ENCODE measurements at places on chromosomes 16 and 17.

GRCh38 chr17:9273428-9274391, 252.4 kb downstream of the NTN1 start:
- DNase-seq: no peak

GRCh38 chr17:45325810-45326209, 9.0 kb upstream of the MAP3K14 start:
- DNase-seq: no peak

DNA sequence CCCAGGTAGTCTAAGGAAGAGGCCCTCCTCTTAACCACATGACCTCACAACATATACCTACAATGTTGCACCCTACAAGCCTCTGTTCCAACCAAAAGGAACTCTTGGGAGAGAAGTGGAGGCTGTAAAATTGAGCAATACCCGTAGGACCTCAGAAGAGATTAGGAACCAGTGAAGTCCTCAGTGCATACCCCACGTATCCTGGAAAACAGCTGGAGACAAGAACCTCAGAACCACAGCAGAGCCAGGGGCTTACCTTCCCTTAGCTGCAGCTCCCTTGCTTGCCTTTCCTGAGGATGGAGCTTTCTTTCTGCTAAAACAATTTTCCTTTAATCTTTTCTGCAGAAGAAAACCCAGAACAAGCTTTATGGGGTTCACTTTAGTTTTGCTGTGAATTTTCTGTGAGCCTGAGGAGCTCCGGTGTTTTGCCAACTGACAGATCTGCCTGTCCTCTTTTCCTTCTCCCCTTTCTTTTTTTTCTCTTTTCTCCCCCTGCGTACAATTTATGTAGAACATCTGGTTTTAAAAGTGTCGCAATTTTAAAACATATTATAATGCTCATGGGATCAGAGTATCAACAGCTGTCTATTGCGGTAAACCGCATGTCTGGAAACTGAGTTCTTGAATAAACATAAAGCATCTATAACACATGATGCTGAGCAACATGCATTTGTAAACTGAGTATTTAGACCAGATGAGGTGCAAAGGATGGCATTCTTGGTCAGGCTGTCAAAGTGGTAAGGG, 226.4 kb upstream of the MAF start:
- DNase-seq: no peak

DNA sequence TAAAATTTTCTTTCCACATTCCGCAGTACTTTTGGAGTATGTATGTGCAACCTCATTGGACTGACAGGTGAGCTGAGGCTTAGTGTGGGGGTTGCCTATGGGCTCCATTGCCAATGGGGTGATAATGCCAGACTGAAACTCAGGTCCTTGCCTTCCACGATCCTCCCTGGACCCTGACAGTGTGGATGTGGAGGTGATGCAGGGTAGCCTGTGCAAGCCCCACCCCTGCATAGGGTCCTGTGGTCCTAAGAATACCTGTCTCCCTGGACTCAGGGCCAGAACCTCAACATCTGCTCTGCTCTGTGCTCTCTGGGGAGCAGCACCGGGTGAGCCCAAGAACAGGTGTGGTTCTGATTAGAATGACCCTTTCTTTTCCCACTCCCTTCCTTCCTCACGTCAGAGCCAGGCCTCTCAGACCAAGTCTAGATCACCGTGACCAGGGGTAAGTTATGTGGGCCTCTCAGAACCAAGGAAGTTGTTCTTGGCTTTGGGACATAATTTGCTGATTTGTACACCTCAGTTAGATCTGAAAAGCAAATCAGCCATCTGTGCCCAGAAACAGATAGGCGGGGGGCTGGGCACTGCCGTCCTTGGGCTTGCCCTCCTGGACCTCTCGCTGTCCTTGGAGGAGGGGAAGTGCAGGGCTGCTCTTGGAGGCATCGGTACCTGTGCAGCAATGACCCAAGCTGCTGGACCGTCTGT, 8.4 kb upstream of the TNS4 start:
- DNase-seq: no peak

DNA sequence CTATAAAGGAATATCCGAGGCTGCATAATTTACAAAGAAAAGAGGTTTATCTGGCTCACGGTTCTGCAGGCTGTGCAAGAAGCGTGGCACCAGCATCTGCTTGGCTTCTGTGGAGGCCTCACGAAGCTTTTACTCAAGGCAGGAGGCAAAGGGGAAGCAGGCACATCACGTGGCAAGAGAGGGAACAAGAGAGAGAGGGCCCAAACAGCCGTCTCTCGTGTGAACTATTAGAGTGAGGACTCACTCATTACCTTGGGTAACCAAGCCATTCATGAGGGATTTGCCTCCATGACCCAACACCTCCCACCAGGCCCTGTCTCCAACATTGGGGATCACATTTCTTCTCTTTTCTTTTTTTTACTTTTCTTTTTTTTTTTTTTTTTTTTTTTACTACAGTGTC, 7.5 kb upstream of the ALKBH5 start:
- DNase-seq: no peak

DNA sequence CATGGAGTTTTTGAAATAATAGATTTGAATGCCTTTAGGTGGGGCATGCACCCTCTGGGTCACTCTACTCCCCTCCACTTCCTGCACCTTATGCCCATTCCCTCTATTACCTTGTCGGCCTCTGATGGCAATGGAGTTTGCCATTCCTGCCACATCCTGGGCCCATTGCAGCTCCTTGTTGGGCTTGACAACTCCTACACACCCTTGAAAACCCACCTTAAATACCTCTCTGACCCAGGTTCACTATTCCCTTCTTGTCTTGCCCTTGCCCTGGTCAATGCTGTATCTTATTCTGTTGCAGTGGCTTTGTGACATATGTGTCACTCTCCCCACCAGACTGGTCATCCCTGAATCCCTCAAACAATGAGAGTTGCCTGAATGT, 2.4 kb downstream of the CCR7 start:
- no peak for DNase-seq

GRCh38 chr17:3900646-3901045, 7.8 kb upstream of the CAMKK1 start:
- DNase-seq: no peak

DNA sequence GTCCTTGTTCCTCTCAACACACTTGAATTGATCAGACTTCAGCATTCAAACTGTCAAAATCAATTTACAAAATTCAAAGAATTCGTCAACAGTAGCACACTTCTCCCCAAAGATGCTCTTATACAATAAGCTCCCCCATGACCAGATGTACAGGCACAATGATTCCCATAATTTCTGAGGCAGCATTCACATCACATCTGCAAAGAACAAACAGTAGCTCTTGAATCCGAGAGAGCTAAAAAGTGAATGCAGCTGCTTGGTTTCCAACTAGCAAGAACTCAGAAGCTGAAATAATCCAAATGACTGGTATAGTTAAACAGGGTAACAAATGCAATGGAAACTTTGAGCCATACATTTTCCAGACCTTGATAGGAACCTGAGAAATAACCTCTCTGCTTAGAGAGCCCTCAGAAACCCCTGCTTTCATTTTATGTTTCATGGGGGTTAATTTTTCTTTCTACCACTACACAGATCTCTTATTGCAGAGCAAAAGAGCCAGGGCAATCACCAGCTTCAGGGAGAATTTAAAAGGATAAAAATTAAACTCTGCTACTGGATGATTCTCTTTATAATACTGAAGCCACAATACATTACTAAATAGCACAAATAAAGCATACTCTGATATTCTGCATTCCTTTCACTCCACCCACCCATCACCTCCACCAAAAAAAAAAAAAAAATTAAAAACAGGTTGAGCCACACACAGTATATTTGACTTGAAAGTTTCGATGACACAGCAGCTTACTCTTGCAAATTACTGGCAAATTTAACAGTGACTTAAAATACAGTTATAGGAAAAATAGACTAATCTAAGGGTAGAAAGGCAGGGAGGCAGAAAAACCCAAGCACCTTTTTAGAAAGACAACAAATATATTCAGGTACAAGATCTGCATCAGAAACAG, 23.1 kb upstream of the TMEM97 start:
- no peak for DNase-seq

- DNase-seq: no peak
These were observed 56.4 kb downstream of the VMP1 start for GRCh38 chr17:59763861-59764260.

DNA sequence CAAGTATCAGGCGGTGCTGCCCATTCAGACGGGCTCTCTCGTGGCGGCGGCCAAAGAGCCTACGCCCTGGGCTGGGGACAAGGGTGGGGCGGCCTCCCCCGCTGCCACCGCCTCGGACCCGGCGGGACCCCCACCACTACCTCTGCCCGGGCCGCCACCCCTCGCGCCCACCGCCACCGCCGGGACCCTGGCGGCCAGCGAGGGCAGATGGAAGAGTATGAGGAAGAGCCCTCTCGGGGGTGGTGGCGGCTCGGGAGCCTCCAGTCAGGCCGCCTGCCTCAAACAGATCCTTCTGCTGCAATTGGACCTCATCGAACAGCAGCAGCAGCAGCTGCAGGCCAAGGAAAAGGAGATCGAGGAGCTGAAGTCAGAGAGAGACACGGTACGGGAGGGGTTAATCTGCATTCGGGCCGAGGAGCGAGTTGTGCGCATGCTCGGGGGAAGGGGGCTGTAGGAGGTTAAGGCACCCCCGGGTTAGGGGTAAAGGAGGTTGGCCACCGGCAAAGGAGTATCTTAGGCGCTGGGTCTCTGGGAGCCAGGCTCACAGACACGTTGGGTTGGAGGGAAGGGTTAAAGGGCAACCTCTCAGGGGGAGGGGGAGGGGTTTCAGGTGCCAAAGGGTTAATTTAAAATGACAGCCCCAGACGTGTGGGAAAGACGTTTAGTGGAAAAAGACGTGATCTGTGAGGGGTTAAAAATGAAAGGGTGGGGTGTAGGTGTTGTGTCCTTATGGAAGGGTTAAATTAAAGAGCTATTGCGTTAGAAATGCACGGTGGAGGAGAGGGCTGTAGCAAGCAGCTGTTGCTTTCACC, 1.4 kb downstream of the MSL1 start:
- DNase-seq: no peak

DNA sequence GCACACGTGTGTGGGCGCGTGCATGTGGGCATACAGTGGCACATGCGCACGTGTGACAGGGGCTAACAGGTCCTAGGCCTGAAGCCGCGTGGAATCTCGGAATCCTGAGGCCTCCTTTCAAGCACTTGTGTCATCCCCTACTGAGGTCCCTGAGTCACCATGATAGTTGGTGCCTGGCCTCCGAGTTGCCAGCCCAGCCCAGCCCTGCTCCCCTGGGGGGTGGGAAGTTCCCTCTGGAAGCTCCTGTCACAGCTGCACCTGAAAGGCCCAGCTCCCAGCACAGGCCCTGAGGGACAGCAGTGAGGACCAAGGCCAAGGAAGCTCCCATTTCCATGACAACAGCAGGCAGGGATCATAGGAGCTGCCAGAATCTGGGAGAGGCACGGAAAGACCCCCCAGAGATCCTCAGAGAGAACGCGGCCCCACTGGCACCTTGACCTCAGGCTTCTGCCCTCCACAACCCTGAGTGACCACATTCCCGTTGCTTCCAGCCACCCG, 35.4 kb upstream of the ENPP7 start:
- DNase-seq: no peak

DNA sequence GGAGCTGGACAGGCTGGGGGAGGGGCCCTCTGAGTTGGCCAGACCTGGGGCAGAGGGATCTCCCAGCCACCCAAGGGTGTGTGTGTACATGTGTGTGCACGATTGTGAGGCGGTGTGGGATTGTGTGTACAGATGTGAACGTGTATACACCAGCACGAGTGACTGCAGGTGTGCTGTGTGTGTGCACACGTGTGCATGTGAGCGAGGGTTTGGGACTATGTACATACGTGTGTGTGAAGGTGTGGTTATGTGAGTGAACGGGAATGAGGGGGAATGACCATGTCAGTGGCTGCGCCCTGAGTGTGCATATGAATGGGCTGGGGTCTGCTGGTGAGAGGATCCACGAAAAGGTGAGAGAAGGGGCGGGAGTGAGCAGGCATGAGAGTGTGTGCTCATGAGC, 22.4 kb upstream of the TAC4 start:
- DNase-seq: no peak

- DNase-seq: no peak
These were observed 1.1 kb downstream of the P4HB start for GRCh38 chr17:81858967-81859905.

- DNase-seq: no peak
These were observed 159.8 kb downstream of the C16orf78 start for GRCh38 chr16:49533422-49533821.

- no peak for DNase-seq
These were observed 32.7 kb upstream of the PIK3R6 start for GRCh38 chr17:8900207-8900606.

DNA sequence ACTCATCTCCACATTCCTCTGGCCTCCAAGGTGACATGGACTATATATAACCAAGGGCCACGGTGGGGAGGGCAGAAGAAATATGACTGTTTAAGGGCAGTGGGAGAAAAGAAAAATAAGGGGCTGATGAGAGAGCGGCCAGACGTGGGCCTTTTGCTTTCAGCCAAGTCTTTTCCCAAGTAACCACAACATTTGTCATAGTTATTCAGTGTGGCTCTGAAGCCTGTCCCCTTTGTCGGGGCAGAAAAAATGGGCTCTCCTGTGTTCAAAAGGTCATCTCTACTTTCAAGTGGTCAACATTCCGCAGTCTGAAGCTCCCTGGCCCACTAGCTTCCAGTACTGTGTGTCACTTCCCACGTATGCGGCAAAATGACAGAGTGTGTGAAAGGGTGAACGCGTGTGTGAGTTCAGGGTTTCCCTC, 245.4 kb downstream of the NTN1 start:
- DNase-seq: no peak

- DNase-seq: no peak
These were observed 17.5 kb downstream of the CIBAR2 start for GRCh38 chr16:85094812-85095211.

GRCh38 chr17:66228887-66229782, at the start of gene APOH:
Gene APOH, minus strand, starts transcription at chr17:66229415. Its CDS starts 36 bp downstream, at chr17:66229379.
- no peak for DNase-seq

DNA sequence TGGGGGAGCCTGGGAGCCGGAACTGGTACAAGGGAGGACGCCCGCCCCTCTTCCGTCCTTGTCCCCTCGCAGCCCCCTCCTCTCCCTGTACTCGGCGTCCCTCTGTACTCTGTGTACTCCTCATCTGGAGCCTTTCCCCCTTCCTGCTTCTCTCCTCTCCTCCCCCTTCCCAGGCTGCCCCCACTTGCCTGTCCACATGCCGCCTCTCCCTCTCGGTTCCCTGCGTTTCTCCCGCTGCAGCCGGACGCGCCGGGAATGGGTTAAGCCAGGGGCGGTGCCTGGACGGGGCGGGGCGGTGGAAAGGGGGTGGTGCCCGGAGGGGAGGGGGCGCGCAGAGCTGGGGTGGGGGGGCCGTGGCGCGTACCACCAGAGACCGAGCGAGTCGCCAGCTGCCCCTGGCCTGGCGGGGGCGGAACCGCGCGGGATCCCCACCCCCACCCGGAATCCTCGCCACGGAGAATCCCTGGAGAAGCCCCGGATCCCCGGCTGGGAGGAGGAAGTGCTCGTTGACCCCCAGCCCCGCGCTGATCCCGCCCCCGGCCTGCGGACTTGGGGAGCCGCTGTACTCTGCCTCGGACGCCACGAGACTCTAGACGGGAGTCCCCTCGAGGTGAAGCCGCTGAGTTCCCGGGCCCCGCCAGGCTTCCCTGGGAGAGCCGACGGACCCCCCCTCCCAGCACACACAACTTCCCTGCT, 22.6 kb downstream of the GJD3 start:
- DNase-seq: no peak

- DNase-seq: no peak
These were observed 189.9 kb downstream of the FTO start for GRCh38 chr16:53893731-53894435.

GRCh38 chr16:78288888-78289287, 189.4 kb downstream of the WWOX start:
- no peak for DNase-seq

- no peak for DNase-seq
These were observed 637 bp downstream of the WNT3 start for GRCh38 chr17:46817901-46818209.

GRCh38 chr17:65176646-65177409, 39.7 kb downstream of the RGS9 start:
- no peak for DNase-seq
